ENCODE measurements at places on chromosomes 1 and 21. TPM values are rescaled to one million over a fixed set of nuclear protein-coding genes. Genes with fewer than 3 reads are reported as not detected.

The ACTA1 gene
- total RNA-seq = 16,401 TPM

The ECM1 gene
- total RNA-seq = 8.5 TPM

The PLA2G4A gene
- 0.44 TPM for total RNA-seq

The COL11A1 gene
- not detected for total RNA-seq

The CFHR5 gene
- total RNA-seq = not detected

The HSPA6 gene
- 0.25 TPM for total RNA-seq

The HES5 gene
- not detected for total RNA-seq

The SYDE2 gene
- total RNA-seq = 4.1 TPM

The EPHA2 gene
- 6.4 TPM for total RNA-seq
